Motor neuron (in vitro differentiated cells): ENCODE measurements at places on chromosomes 7 and 10.

DNA sequence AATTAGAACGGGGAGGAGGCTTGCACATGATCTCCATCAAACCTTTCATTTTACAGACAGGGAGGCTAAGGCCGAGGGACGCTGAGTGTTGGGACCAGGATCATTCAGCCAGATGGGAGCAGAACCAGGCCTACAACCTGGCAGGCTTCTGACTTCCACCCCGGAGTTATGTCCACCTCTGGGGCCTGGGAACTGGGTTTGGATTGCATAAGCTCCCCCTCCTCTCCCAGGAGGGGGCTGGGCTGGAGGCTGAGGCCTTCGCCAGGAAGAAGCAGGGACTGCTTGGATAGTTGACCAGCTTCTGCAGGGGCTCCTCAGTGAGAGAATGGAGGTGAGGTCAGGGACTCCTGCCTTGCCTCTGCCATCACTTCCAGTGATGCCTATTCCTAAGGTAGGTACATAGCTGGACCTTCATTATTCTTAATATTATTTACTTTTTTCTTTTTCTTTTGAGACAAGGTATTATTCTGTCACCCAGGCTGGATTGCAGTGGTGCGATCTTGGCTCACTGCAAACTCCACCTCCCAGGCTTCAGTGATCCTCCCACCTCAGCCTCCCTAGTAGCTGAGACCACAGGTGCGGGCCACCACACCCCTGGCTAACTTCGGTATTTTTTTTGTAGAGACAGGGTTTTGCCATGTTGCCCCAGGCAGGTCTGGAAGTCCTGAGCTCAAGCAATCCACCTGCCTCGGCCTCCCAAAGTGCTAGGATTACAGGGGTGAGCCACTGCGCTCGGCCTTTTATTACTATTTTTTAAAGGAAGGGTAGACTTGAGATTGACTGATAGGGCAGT lies 1.3 kb downstream of the SNX10 start:
- peak; percentile 24 for ATAC-seq

DNA sequence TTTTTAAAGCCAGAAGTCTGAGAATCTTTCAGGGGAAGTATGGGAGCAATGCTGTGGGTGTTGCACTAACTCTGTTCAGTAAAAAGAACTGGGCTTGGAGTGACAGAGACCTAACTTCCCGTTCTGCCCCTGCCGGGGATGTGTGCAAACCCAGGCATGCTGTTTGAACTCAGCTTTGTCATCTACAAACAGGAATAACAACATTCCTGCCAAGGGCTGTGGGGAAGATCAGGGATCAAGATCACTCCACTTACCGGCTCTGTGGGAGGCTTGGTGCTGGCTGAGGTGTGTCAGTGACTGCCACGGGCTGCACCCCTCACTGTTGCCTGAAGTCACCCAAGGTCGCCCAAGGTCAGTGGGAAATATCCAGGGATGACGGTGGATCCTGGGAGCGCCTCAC lies 23.1 kb upstream of the DRGX start:
- ATAC-seq = no peak

- no peak for ATAC-seq
Observed at GRCh38 chr10:129285459-129285858, 181.6 kb upstream of the MGMT start.

DNA sequence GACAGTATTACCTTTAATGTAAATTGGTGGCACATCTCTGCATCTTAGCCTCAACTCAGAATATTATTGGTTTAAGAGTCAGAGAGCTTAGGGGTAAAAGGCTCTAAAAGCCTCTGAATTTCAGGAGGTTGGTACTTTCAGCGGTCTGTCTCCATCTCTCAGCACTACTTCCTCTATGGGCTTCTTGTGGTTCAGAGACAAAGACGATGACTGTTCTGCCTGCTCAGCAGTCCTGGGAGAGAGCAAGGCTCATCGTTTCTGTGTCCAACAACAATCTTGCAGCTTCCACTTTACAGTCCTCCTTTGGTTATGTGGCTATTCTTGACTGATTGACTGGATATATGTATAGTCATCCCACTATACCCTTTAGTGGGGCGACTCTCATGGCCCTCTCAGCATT lies 394.7 kb downstream of the AUTS2 start:
- ATAC-seq = no peak

DNA sequence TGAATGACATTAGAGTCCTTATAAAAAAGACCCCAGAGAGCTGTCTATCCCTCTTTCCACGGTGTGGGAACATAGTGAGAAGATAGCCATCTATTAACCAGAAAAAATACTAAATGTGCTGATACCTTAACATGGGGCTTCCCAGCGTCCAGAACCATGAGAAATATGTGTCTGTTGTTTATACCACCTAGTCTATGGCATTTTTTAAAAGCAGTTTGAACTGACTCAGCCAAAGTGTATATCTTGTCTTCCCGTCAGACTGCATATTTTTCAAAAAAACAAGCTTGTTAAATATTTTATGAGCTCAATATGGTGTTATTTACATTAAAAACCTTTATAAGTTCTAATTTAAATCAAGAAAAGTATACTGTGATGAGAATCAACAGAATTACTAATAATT lies 255.3 kb downstream of the HGF start:
- no peak for ATAC-seq

- no peak for ATAC-seq
Observed at GRCh38 chr7:26930201-26930600, 65.8 kb upstream of the SKAP2 start.

DNA sequence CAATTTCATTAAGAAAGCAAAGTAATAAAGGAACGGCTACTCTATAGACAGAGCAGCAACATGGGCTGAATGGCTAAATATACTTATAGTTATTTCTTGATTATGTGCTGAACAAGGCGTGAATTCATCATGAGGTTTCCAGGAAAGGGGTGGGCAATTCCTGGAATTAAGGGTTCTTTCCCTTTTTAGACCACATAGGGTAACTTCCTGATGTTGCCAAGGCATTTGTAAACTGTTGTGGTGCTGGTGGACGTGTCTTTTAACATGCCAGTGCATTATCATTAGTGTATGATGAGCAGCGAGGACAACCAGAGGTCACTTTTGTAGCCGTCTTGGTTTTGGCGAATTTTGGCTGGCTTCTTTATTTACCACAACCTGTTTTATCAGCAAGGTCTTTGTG lies 28.5 kb upstream of the ZMYND11 start:
- no peak for ATAC-seq

GRCh38 chr10:78250313-78251015 lies 216.8 kb downstream of the RPS24 start:
- no peak for ATAC-seq

- no peak for ATAC-seq
Observed at GRCh38 chr7:29987083-29987482, 2.5 kb downstream of the SCRN1 start.
